ENCODE measurements at places on chromosomes 5 and 9. TPM values are rescaled to one million over a fixed set of nuclear protein-coding genes. Genes with fewer than 3 reads are reported as not detected.
A peak's percentile ranks its signal among the peaks of the same experiment; 100 is the strongest.

DNA sequence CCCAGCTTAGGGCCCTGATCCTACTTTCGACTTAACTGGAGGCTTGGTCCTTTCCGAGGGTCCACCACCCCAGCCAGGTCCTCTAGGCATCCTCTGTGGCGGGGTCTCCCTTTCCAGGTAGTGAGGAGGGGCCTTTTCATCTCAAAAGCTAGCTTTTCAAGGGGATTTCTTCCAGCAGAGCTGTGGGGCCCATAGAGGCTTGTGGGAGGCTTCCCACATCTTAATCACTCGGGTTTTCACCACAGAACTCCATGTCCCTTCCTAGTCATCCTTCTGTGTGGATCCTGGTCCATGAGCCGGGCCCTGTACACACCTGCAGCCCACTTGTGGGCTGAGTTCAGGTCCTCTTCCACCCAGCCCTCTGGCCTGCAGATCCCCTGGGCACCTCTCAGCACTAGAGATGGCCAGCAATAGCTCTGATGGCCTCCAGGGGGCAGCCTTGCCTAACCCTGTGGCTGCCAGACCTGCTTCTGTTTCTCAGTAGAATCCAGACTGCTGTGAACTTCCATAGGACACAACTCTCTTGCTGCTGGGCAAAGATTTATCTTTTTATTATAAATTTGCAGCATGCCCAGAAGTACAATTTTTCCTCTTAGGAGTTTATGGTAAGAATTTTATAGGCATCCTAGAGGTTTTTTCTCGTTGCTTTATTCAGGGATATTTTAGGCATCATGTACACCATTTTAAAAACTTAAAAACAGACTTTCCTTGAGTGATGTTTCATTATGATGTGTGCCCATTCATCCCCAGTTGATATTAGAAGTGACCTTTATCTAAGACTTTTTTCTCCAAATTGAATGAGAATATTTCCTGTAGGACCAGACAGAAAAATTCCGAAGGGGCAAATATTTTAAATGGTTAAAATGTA is 208.9 kb downstream of the TRIO start:
- H3K27ac ChIP-seq = no peak overlapping the region
- H3K36me3 ChIP-seq = no peaks in the 10 kb centered on the region
- H3K4me1 ChIP-seq = peaks cover 9% of the 10 kb centered on the region
- DNase-seq = peak; percentile 65
- H3K4me3 ChIP-seq = no peak overlapping the region
- H3K27me3 ChIP-seq = no peaks in the 10 kb centered on the region

DIRAS2 gene
- not detected for total RNA-seq

DNA sequence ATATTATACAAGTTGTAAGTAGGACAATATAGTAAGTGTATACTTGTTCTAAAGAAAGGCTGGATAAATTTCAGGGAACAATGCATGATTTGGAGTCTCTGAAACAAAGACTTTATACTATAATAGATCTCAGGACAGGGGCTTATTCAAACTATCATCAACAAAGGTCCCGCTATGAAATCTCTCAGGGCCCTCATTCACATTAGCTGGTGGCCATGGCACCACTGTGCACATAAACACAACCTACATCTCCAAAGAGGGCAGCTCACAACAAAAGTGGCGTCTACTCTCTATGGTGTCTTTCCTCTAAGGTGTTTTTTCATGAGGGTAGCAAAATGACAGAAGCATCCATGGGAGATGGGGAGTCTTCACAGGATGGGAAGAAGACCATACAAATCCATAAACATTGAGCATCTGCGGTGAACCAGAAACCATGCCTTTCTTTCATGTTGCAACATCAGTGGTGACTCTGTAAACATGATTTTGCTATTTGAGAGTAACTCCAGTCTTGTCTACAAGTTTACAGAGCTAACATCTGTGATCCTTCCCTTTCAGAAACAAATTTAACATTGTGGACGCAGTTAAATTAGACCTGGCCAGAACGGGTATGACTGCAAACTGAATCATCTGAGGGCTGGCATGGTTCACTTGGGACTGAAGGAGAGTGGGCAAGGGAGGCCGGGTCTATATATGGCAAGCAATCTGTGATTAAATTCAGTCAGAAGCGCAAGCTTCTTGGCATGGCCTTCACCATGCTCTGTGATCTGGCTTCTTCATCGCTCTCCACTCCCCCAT is 5.5 kb downstream of the TTLL11 start:
- peak overlapping the region; percentile 94 for H3K27ac ChIP-seq
- peak overlapping the region; percentile 36 for H3K4me3 ChIP-seq
- H3K4me1 ChIP-seq = peaks cover 87% of the 10 kb centered on the region
- DNase-seq = no peak
- no peaks in the 10 kb centered on the region for H3K27me3 ChIP-seq

DNA sequence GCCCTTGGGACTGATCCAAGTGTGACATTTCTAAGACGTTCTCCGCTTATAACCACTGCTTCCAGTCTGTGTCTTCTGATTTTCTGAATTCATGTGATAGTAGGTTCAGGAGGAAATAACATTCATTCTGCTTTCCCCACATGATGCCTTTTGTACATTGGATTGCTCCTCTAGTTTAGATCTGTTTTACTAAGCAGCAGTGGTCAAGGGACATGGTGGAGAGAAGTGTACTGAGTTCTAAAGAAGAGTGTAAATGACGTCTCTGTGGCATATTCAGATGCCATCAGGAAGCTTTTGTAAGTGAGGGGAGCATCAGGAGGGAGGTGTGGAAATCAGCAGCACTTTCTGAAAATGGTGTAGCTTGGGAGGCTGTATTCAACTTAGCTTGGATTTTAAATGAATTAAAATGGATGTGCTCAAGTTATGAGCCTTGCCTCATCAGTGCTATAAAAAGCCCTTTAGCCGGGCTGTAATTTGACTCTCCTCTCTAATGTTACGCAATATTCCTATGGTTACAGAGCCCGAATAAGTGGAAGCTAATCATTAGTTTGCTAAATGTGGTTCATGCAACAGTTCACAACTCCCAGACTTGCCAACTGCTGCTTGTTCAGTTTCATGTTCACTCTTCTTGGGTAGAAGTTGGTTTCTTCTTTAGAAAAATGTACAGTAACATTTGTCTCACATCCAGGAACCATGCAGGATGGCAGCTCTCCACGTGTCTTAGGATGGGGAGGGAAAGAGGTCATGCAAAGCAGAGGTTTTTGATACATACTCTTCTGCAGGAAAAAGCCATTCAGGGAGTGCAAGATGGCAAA is 281.3 kb downstream of the ARHGAP26 start:
- no peak for DNase-seq
- peak overlapping the region; percentile 90 for H3K27ac ChIP-seq
- no peaks in the 10 kb centered on the region for H3K36me3 ChIP-seq
- no peaks in the 10 kb centered on the region for H3K27me3 ChIP-seq

DNA sequence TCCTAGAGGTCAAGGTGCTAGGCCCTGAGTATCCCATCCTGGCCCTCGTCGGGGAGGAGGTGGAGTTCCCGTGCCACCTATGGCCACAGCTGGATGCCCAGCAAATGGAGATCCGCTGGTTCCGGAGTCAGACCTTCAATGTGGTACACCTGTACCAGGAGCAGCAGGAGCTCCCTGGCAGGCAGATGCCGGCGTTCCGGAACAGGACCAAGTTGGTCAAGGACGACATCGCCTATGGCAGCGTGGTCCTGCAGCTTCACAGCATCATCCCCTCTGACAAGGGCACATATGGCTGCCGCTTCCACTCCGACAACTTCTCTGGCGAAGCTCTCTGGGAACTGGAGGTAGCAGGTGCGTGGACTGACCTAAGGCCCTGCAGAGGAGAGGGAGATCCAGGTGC is 7.9 kb downstream of the BTNL9 start:
- peaks cover 15% of the 10 kb centered on the region for H3K27me3 ChIP-seq
- DNase-seq = no peak
- no peak overlapping the region for H3K4me3 ChIP-seq
- H3K36me3 ChIP-seq = no peaks in the 10 kb centered on the region
- H3K27ac ChIP-seq = no peak overlapping the region

DNA sequence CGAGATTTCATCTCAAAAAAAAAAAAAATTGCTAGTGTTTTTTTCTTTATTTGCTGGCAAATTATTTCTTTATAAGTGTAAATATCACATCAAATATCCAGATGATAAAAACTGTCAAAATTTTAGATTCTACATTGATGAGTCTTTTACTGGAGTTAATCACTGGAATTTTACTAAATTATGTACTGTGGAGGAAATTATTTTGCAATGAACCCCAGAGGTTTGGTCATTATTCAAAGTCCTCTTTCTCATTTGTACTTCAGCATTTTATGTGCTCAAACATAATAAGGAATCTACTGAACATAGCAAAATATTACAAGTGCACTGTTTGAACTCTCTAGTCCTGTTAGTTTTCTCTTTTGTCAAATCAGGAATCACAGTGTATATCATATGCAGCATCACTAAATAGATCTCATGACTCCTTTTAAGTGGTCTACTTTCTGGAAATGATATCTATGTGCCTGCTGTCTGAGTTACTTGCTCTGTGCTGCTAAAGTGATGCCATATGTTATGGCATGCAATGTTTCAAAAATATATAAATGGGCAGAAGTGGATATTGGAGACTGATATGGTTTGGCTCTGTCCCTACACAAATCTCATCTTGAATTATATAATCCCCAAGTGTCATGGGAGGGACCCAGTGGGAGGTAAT is 18.0 kb downstream of the OTULINL start:
- no peak overlapping the region for H3K4me3 ChIP-seq
- no peaks in the 10 kb centered on the region for H3K4me1 ChIP-seq
- no peaks in the 10 kb centered on the region for H3K36me3 ChIP-seq
- DNase-seq = no peak
- H3K27ac ChIP-seq = no peak overlapping the region
- no peaks in the 10 kb centered on the region for H3K27me3 ChIP-seq

GRCh38 chr9:135609366-135609955 is 29.9 kb downstream of the GLT6D1 start:
- no peak overlapping the region for H3K27ac ChIP-seq
- H3K27me3 ChIP-seq = no peaks in the 10 kb centered on the region
- H3K36me3 ChIP-seq = no peaks in the 10 kb centered on the region
- no peak overlapping the region for H3K4me3 ChIP-seq

SLC6A7 gene
- total RNA-seq = not detected

GRCh38 chr9:130128733-130129431 is 43.3 kb upstream of the NCS1 start:
- no peaks in the 10 kb centered on the region for H3K4me1 ChIP-seq
- H3K36me3 ChIP-seq = peaks cover 73% of the 10 kb centered on the region
- H3K4me3 ChIP-seq = no peak overlapping the region
- peak; percentile 56 for DNase-seq
